ENCODE measurements at places on chromosomes 2 and 18. TPM values are rescaled to one million over a fixed set of nuclear protein-coding genes. Genes with fewer than 3 reads are reported as not detected.

CCDC148 gene
- not detected for total RNA-seq

CCDC85A gene
- not detected for total RNA-seq

C2orf92 gene
- 8.9 TPM for total RNA-seq

MC4R gene
- not detected for total RNA-seq

CXCR1 gene
- not detected for total RNA-seq

ACTG2 gene
- not detected for total RNA-seq

AOX1 gene
- not detected for total RNA-seq

PLGLB1 gene
- 8.3 TPM for total RNA-seq

PID1 gene
- total RNA-seq = 0.27 TPM

PER2 gene
- total RNA-seq = 16.6 TPM

MARCO gene
- total RNA-seq = not detected

SERPINB3 gene
- total RNA-seq = not detected

CCBE1 gene
- not detected for total RNA-seq

ADGRF3 gene
- total RNA-seq = 1.0 TPM

MRPL33 gene
- total RNA-seq = 27.4 TPM

PXDN gene
- 1.1 TPM for total RNA-seq

POTEJ gene
- total RNA-seq = not detected

CPLX4 gene
- not detected for total RNA-seq

MYO3B gene
- not detected for total RNA-seq

HNRNPLL gene
- 8.8 TPM for total RNA-seq

MDH1B gene
- not detected for total RNA-seq

Measured in activated B cell treated with CpG ODN at 0.5 μM for 24 hours (primary cell).